ENCODE measurements at places on chromosomes 16 and 17.

GRCh38 chr16:82470016-82470415, 156.8 kb upstream of the CDH13 start:
- no peak for DNase-seq

GRCh38 chr17:36742267-36743000, 141.1 kb downstream of the MRM1 start:
- DNase-seq: no peak

DNA sequence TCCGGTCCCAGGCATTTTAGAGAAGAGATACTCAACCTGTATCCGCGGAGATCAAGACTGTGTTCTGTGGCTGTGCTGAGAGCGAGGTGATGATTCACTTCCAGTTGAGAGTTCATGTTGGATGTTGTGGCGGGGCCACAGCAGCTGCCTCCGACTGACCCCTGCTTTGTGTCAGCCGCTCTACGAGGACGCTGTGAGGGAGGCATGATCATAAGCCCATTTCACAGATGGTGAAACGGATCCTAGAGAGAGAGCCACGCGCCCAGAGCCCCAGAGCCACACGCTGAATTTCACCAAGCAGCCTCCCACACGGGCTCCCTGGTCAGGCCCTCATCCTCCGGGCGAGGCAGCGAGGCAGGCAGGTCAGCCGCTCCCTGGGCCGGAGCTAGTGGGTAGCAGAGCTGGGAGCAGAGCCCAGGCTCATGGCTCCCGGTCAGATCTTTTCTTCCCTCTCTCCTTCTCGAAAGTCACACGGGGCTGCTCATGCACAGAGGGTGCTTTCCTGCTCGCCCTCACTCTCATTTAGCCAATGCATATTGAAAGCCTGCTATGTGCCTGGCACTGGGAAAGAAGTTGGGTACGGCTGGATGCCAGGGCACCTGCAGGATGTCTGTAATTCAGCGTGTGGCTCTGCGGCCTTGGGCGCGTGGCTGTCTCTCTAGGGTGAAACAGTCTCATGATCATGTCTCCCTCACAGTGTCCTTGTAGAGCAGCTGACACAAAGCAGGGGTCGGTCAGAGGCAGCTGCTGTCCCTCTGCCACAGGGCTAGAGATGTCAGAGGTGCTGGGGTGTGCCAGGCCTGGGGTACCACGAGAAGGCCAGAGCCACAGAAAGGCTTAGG, 155.6 kb upstream of the CHMP6 start:
- no peak for DNase-seq

DNA sequence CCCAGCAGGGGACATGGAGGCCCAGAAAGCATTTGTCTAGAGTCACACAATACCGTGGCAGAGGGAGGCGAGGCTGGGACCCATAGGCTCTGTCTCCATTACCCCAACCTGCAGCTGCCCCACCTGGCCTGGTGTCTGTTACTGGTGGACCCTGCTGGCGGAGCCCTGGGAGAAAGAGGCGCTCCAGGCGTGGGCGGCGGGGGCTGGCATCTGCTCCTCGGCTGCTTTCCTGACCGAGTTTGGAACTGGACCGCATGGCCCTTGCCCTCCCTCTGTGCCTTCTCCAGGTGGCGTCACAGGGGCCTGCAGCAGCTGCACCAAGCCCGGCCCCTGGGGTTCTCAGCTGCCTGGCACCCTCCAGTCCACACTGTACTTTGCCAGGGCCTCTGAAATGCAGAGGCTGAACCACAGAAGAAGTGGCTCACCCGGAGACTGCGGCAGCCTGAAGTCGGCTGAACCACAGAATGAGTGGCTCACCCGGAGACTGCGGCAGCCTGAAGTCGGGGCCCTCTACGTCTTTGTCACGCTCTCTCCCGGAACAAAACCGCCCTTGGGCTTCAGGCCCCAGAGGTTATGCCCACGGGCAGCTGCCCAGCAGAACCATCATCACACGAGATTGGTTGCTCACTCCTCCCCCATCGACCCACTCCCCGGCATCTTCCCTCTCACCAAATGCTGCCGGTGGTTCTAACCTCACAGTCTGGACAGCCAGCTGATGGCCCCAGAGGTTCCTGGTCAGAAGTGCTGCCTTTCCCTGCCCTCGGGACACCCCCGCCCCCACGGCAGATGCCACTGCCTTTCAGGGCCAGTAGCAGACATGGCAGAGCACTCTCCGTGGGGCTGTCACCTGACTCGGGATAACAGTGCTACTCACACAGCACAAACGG, 20.2 kb downstream of the CBFA2T3 start:
- DNase-seq: no peak

- DNase-seq: peak; percentile 90
Measured at GRCh38 chr17:927611-928461, 51.7 kb downstream of the NXN start.

DNA sequence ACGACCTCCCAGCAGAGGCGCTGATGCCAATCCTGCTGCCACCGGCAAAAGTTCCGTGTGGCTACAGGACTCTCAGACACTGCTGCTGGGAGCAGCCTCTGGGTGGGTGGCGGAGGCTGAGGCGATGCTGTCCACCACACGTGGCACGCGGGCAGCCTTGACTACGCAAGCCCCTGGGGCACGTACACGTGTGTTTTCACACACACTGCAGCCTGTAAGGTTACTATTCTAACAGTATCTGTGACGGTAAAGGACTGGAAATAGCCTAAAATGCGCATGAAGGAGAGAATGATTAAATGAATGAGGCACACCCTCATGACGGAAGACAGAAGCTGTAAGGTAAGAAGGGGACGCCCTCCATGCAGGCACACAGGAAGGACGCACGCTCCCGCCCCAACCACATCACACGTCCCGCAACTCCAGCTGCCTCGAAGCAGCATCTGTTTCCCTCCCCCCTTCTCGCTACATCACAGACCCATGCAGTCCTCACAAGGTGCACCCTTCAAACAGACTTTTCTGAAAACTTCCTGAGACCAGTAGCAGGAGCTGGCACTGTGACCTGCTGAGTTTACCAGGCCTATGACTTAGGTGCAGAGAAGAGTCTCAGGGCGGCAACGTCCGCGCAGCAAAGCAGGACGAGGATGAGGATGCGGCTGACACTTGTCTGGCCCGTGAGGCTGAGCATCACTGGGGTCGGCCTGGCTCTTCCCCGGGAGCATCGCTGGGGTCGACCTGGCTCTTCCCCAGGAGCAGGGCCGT, 28.7 kb upstream of the FASN start:
- no peak for DNase-seq

DNA sequence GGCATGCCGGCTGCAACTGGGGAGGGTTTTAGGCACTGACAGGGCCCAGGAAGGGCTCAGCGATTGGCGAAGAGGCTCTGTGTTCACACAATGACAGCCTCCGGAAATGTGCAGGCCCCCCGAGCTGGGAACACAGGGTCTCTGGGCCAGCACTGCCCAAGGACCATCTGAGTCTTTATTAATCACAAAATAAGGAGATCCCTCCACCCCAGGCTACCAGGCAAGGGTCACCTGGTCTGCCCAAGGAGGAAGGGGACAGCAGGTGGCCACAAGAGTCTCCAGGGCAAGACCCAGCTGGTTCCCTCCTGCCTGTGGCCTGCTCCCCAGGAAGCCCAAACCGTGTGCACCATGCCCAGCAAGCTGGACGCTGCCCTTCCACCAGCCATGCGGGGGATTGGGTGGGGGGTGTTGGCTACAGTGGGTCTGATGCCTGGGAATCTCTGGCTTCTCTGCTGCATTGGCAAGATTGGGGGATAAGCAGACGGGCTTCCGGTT, 52.1 kb upstream of the TNRC6C start:
- no peak for DNase-seq

DNA sequence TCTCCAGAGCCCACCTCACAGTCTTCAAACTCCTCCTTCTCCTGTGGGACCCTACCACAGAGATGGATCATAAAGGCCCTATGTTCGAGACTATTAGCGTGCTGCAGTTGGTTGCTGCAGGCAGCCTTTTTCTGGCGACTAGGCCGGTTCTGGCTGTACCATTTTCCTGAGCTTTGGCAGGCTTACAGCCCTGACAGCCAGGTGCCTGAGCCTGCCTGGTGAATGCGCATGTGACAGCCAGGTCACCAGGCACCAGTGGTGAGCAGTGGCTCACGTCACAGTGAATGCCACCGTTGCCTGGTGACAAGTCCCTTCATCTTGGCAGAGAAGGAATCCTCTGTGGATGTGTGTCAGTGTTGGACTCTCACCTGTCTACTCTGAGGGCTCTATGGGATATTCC, 978.8 kb downstream of the KCNJ18 start:
- DNase-seq: no peak

GRCh38 chr16:85553436-85554113, 59.5 kb upstream of the GSE1 start:
- DNase-seq: peak; percentile 84

- peak; percentile 84 for DNase-seq
Measured at GRCh38 chr17:57889892-57890856, 40.3 kb upstream of the MRPS23 start.

- DNase-seq: no peak
Measured at GRCh38 chr17:82534401-82534812, 14.9 kb downstream of the FOXK2 start.

GRCh38 chr17:4525691-4526397, 27.2 kb downstream of the SPNS2 start:
- no peak for DNase-seq

DNA sequence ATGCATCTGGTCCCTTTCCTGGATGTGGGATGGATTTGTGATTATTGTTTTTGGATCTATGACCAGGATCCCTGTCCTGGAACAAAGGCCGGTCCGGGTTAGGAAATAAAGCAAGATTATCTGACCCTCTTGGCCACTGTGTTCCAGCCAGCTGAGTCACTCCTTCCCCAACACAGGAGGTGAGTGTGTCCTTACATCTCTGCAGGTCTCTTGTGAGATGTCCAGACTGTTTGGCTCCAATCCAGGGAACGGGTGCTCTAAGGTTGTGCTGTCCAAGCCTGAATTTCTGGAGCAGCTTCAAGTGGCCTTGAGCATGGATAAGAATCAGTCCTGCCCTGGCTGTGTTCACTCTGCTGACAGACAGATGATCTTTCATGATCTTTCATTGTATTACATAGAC, 136.5 kb upstream of the CCL2 start:
- no peak for DNase-seq

GRCh38 chr17:57971572-57971971, 16.4 kb upstream of the CUEDC1 start:
- DNase-seq: no peak

GRCh38 chr17:2347805-2348685, 10.7 kb downstream of the SGSM2 start:
- peak; percentile 87 for DNase-seq

DNA sequence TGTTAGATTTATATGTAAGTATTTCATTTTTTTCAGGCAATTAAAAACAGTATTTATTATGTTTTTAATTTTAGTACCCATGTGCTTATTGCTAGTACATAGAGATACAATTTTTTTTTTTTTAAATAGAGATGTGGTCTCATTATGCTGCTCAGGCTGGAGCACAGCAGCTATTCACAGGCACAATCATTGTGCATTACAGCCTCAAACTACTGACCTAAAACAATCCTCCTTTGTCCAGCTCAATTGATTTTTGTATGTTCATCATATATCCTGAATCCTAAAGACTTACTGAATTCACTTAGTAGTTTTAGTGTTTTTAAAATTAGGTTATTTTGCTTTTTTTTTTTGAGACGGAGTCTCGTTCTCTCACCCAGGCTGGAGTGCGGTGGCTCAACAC, 26.3 kb downstream of the SPECC1 start:
- DNase-seq: no peak

DNA sequence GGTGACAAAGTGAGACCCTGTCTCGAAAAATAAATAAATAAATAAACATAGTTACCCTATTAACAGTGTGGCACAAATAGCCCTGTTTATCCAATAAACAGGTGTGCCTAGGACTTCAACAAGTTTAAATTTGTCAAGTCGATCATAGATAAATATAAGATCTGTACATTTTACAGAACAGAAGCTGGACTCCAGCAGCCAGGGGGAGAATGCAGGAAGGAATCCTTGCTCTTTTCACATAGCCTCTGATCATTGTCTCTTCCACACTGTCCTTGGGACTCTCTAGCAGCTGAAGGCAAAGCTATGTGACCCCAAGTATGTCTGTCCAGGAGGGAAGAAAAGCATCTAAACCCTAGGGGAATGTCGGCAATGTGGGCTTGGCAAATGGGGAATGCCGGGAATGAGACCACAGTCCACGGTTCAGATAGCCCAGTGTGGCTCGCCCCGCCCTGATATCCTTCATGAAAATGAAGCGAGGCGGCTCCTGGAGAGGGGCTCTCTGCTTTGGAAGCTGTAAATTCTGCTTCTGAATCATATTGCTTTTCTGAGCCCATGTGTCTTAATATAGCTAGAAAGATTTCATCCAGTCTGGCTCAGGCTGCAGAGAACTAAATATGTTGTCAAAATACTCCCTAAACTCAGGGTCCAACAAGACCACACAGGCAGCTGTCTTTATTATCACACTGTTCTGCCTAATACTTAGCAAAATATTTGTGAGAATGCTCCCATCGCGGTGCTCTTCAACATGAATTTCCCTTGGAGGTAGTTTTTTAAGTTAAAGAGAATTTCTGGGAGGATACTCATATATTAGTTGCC, 24.9 kb upstream of the GRB2 start:
- peak; percentile 72 for DNase-seq

DNA sequence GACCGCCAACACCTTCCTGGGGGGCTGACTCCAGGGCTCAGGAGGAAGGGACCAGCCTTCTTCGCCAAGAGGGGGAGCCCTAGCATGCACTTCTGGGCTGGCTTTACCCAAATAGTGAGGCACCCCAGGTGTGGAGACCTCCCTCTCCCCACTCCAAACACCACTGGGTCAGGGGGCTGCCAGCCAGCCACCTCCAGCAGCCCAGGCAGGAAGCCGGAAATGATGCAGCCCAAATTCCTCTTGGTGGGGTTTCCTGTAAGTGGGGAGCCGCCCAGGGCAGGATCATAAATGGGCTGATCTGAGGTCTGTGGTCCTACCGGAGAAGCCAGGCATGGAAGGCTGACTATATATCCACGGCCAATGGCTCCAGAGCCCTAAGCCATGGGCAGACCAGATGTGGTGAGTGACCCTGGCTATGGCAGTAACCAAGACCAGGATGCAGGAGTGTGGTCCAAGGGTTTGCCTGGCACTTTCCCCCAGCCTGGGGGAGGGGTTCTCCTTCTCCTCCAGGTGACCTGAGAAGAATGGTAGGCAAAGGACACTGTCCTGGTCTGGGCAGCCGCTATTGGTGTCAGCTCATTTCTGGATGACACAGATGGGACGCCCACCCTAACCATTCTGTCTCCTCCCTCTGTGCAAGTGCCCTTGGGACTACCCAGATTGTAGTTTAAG, 4.2 kb downstream of the GIT1 start:
- DNase-seq: no peak

- peak; percentile 82 for DNase-seq
Measured at GRCh38 chr16:49491771-49492761, 118.5 kb downstream of the C16orf78 start.

DNA sequence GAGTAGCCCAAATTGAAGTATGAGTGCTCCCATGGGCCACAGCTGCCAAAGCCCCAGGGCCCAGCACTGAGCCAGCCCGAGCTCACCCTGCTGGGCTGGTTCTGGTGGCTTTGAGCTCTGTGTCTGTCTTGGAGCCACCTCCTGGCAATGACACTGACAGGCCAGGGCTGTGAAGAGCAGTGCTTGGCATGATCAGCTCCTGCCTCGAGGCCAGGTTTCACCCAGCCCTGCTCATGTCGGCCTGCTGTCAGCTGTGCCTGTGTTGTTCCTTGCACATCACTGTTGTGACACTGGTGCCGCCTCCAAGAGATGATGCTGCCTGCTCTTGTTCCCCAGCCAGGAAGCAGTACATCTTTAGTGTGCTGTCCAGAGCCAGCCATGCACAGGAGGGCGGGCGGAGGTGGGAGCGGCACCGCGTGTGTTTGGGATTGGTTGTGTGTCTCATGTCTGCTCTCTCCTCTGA, 26.0 kb downstream of the PLD6 start:
- DNase-seq: no peak

- DNase-seq: peak; percentile 51
Measured at GRCh38 chr17:59899099-59899498, 6.2 kb downstream of the RPS6KB1 start.
